ENCODE measurements at places on chromosomes 16 and 17.

GRCh38 chr17:74972107-74972972 lies at the start of gene HID1:
TSS of gene HID1 (minus strand) at chr17:74972759. CDS start at chr17:74972656, 103 bp downstream.
- no peak for DNase-seq

GRCh38 chr16:19912455-19913339 lies 28.0 kb upstream of the GPRC5B start:
- DNase-seq, result no peak

- DNase-seq, result no peak
Observed at GRCh38 chr16:31420037-31420436, 8.1 kb downstream of the COX6A2 start.

GRCh38 chr17:2084036-2084765 lies 29.3 kb downstream of the HIC1 start:
- DNase-seq, result no peak

DNA sequence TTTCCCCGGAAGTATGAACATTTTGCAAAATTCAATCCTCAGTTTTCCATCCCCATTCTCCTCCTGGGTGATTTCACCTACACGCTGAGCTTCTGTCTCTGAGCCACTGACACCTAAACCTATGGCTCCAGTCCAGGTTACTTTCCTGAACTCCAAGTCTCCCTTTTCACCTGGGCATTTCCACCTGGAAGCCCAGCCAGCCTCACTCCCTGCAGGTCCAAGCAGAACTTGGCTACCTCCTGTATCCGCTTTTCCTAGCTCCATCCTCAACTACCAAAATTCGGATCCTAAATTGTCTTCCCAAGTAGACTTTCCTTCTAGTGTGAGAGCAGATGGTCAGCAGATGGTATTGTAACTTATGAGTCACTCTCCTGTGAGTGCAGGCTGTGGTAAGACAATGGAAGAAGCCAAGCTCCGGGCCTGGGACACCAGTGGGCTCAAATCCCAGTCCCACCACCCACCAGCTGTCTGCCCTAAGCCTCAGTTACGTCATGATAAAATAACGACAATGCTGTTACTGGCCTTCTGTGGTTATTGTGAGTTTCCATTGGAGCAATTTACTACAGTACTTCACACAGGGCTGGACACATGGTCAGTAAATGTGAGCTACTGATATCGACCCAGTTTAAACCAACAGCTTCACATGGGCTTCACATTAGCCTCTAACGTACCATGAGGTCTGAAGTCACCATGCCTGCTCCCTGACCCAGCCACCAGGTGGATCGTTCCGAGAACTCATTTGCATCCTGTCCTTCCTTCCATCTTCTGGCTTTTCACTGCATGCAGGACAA lies 33.3 kb downstream of the PECAM1 start:
- DNase-seq, result no peak

GRCh38 chr16:70437582-70438557 lies 1.0 kb downstream of the ST3GAL2 start:
- DNase-seq, result no peak

DNA sequence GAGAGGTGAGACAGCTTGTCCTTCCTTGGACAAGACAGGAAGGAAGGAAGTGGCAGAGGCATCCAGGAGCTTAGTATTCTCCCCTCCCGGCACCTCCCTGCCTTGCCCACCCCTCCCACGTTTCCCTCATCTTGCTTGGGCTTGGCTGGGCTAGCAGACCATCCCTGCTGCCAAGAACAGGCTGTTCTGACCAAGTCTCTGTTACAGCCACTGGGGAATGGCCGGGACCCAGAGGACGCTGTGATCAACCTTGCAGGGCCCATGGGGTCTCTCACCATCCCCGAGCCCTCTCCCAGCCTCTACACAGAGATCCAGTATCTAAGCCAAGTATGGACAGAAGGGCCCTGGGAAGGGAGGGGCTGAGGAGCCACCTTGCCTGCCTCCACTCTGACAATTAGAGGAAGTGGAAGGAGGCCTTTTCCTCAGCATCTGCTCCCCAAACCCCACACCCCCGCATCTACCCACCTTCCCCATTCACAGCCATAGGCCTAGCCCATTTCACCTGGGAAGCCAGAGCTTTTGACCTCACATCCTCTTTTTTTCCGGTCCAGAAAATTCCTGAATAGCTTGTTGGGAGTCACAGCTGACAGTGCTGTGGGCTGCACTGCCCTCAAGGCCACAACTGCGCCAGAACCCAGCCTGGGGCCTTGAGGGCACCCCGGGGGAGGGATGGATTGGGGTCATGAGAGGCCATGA lies 14.1 kb downstream of the CD300LG start:
- DNase-seq, result no peak

- no peak for DNase-seq
Observed at GRCh38 chr16:89366561-89367537, 123.5 kb downstream of the ANKRD11 start.

- DNase-seq, result no peak
Observed at GRCh38 chr17:39576187-39576586, 31.5 kb downstream of the NEUROD2 start.

DNA sequence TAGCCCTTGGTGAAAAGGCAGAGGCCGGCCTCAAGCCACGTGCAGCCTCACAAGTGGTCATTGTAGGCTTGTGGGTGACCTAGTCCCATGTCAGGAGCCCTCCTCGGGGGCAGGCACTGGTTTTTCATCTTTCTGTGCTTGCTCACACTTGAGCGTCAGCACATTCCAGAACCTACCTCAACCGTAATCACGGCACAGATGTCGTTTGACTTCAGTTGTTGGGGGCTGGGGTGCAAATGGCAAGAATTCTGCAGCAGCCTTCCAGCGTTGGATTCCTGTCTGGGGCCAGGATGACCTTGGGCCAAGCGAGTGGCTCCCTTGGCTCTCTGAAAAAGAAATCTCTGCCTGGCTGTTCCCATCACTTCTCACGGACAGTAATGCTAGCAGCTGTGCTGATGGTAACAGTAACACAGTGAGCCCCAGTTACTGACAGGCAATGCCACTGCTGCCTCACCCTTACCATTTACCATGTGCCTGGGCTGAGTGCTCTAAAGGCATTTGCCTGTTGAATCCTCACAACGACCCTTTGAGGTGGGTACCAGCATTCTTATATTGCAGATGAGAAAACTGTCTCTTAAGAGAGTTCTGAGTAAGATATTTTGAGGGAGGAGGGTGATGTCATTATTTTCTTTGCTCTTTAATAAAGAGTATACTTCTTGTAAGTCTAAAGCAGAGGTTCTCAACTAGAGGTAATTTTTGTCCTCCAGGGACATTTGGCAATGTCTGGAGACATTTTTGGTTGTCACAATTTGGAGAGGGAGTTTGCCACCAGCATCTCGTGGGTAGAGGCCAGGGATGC lies 46.5 kb downstream of the KSR1 start:
- DNase-seq, result no peak

DNA sequence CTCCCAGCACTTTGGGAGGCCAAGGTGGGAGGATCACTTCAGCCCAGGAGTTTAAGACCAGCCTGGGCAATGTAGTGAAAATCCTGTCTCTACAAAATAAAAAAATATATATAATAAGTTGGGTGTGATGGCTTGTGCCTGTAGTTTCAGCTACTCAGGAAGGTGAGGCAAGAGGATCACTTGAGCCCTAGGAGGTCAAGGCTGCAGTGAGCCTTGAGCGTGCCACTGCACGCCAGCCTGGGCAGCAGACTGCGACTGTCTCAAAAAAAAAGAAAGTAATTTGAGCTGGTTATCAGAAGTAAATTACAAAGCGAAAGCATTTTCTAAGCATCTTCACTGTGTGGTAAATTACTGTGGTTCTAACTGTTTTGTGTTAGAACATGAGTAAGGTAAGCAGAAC lies 66.2 kb downstream of the NQO1 start:
- DNase-seq, result no peak

GRCh38 chr17:8701754-8702153 lies 42.9 kb downstream of the CCDC42 start:
- DNase-seq, result no peak

GRCh38 chr16:29141586-29142324 lies 156.9 kb downstream of the LAT start:
- DNase-seq, result no peak

GRCh38 chr16:30761928-30762902 lies at the start of the genes CFAP119 and RNF40:
TSS of gene CFAP119 (minus strand) at chr16:30762062. CDS start at chr16:30761748, 314 bp downstream.
TSS of gene RNF40 (plus strand) at chr16:30762322. CDS start at chr16:30762546, 224 bp downstream.
- peak; percentile 94 for DNase-seq

GRCh38 chr17:82400830-82401229 lies 17.3 kb upstream of the HEXD start:
- DNase-seq, result no peak

Data from renal cortex interstitium (tissue), 15 donors.